ENCODE measurements at places on chromosomes 12 and 14.

DNA sequence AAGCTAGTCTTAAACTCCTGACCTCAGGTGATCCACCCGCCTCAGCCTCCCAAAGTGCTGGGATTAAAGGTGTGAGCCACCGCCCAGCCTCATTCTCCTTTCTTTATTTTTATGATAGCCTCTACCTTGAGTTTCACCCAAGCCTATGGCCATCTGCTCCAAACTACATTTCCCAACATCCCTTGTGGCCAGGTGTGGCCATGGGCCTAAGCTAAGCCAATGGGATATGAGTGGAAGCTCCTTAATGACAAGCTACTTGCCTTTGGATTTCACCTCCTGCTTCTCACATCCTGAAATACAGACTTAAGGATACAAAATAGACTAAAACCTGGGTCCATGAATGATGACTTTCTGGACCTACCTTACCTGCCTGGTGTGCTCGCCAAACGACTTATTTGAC lies 46.2 kb downstream of the DPF3 start:
- DNase-seq = no peak

DNA sequence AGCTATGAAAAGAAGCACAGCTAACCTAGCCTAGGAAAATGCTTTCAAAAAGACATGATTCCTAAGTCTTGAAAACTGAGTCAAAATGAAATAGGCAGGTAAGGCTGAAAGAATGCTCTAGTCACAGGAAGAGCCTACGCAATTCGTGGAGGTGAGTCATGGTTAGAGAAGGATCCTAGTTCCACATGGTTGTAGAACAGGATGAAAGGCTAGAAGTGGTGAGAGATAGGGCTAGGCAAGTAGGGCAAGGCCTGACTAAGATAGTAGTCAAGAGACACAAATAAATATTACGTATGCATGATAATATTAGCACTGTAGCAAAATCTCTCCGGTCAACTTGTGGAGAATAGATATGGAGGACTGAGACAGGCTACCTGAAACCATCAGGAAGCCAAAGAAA lies 47.2 kb downstream of the PLCZ1 start:
- DNase-seq = no peak

DNA sequence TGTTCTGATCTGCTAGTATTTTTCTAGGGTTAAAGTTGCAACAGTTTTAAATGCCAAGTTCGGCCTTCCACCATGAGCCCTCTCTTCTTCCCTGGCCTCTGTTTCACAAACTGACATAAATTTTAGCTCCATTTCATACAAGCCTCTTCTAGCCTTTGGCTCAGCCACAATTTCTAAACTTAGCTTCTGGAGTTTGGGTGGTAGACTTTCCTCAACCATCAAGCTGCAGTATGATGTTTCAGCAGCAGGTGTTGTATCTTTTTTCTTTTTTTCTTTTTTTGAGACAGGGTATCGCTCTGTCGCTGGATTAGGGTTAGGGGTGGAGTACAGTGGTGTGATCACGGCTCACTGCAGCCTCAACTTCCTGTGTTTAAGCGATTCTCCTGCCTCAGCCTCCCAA lies 29.4 kb downstream of the SETD3 start:
- DNase-seq = no peak

GRCh38 chr12:22569253-22569652 lies 24.9 kb upstream of the C2CD5 start:
- DNase-seq = no peak

DNA sequence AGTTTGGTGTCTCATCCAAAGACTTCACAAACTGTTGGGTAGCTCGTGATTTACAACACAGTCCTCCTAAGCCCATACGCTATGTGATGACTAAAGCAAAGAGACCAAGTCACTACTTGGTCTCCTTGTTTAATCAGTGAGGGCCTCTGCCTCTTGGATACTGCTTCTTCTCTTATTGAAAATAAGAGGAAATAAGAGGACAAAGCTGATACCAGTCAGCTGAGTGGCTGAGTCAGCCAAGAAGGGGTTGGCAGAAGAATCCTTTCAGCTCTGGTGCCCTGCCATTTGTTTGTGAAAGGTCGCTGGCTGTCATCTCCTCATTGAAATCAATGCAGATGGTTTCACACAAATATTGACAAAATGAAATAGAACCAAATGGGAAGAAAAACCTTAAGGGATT lies 67.5 kb upstream of the SLC35F4 start:
- DNase-seq = no peak

- no peak for DNase-seq
These were observed 2.4 kb downstream of the MYL6B start for GRCh38 chr12:56154818-56155217.

- DNase-seq = no peak
These were observed 5.7 kb downstream of the DNAJC22 start for GRCh38 chr12:49352351-49352750.

GRCh38 chr12:9796971-9797370 lies 30.3 kb upstream of the KLRF1 start:
- DNase-seq = no peak

GRCh38 chr14:63435838-63436237 lies 107.3 kb downstream of the PPP2R5E start:
- DNase-seq = no peak

- DNase-seq = no peak
These were observed 67.5 kb downstream of the DNAH10 start for GRCh38 chr12:123829561-123829960.

- DNase-seq = no peak
These were observed 11.9 kb upstream of the TMEM119 start for GRCh38 chr12:108609537-108610335.

GRCh38 chr14:21033133-21033698 lies 1.4 kb downstream of the RNASE13 start:
- no peak for DNase-seq

- DNase-seq = no peak
These were observed 1.9 kb downstream of the NT5DC3 start for GRCh38 chr12:103839103-103839502.

- DNase-seq = no peak
These were observed 345.6 kb downstream of the PAWR start for GRCh38 chr12:79344855-79345847.

GRCh38 chr14:68539241-68539737 lies 253.6 kb downstream of the ZFP36L1 start:
- no peak for DNase-seq

GRCh38 chr14:63288853-63289252 lies 29.9 kb downstream of the GPHB5 start:
- no peak for DNase-seq

- DNase-seq = peak; percentile 77
These were observed 1.4 kb downstream of the BAZ1A start for GRCh38 chr14:34873589-34874385.

DNA sequence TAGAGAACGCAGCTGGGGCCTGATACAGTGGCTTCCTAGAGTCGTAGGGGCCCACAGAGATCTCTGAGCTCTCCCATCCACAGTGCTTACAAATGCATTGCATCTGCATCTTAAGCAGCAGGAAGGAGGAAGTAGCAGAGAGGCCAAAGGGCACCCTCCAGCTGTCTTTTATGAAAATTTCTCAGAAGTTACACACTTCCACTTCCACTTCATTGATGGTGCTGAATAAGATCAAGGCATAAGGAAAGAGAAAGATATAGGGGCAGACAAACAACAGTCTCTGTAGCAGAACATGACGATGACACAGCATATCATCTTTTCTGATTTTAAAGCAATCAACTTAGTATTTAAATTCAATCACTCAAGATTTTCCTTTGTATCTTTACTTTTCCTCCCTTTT lies 51.6 kb upstream of the ABCC9 start:
- DNase-seq = no peak

- DNase-seq = no peak
These were observed 4.7 kb downstream of the CISTR start for GRCh38 chr12:53747095-53747494.

DNA sequence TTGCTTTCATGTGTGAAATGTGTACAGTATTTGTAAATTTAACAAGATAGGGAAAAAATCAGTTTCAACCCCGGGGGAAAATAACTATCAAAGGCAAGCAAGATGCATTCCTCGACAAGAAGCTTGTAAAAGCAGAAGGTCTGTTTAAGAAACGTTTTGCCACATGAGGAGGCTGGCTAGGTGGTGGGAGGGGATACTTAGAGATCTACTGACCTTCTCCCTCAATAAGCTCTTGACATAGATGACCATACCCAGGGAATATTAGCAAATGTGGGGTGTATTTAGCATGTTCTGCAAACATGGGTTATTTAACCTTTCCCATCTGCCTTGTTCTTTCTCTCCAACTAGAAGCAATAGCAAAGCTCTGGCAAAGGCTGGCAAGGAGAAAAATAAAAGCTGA lies 4.9 kb downstream of the PTCSC3 start:
- no peak for DNase-seq

GRCh38 chr14:74584951-74585350 lies 27.1 kb downstream of the LTBP2 start:
- no peak for DNase-seq

GRCh38 chr12:51326698-51327439 lies 2.9 kb upstream of the BIN2 start:
- DNase-seq = no peak

- no peak for DNase-seq
These were observed 25.4 kb downstream of the CGRRF1 start for GRCh38 chr14:54535126-54535525.

- DNase-seq = no peak
These were observed 23.7 kb downstream of the SEL1L start for GRCh38 chr14:81509838-81510452.

DNA sequence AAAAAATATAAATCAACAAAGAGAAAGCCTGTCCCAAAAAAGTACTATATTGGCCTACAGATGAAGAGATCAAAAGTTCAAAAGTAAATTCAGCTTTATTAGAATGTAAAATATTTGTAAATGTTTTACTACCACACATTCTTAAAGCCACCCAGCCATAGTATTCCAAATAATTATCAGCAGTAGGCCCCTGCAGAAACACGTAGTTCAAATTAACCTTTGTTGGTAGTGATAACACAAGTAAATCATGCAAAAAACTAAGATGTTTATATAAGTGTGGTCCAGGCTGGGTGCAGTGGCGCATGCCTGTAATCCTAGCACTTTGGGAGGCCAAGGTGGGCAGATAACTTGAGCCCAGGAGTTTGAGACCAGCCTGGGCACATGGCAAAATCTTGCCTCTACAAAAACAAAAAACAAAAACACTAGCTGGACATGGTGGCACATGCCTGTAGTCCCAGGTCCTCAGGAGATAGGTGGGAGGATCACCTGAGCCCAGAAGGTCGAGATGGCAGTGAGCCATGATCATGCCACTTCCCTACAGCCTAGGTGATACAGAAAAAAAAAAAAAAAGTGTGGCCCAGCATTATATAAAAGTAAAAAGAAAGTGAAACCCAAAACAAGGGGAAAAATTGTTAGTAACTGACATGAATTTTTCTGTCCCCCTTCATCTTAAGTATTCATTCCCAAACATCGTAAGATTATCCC lies 17.9 kb downstream of the SPTLC2 start:
- no peak for DNase-seq

GRCh38 chr14:100822013-100822412 lies 3.9 kb upstream of the MEG3 start:
- no peak for DNase-seq

GRCh38 chr14:66445936-66446335 lies 40.2 kb upstream of the CCDC196 start:
- no peak for DNase-seq

GRCh38 chr12:29428633-29429032 lies 47.7 kb upstream of the ERGIC2 start:
- DNase-seq = no peak

DNA sequence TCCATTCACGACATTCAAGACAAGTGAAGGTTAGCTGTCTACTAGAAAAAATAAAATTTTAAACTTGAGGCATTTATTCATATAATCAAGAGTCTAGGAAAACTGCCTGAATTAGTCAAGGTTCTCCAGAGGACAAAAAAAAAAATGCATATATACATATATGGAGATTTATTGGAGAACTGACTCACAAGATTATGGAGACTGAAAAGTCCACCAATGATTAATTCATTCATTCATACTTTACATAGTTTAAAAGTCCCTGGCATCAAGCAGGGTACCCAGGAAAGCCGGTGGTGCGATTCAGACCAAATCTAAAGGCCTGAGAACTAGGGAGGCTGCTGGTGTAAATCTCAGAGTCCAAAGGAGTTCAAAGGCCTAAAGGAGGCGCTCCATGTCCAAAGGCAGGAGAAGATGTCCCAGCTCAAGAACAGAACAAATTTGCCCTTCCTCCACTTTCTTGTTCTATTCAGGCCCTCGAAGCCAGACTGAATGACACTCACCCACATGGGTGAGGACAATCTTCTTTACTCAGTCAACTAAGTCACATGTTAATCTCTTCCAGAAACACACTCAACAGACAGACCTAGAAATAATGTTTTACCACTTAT lies 64.3 kb downstream of the ANKS1B start:
- no peak for DNase-seq

GRCh38 chr12:132561427-132562156 lies 48.8 kb downstream of the LRCOL1 start:
- peak; percentile 8 for DNase-seq

GRCh38 chr12:79661629-79662028 lies 29.1 kb downstream of the PAWR start:
- DNase-seq = no peak

- no peak for DNase-seq
These were observed 54.6 kb upstream of the STON2 start for GRCh38 chr14:81454572-81455218.

DNA sequence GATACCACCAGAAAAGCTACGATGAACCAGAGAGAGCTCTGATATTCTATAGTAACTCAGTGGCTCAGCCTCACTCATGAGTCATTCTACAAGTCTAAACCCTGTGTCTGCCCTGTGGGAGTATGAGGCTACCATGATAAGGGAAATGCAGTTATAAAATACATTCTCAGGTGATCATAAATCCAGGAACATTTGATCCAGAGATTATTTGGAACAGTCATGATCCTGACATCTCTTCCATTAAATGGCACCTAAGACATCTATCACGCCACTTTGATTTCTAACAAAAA lies 202.6 kb upstream of the RASSF8 start:
- no peak for DNase-seq

DNA sequence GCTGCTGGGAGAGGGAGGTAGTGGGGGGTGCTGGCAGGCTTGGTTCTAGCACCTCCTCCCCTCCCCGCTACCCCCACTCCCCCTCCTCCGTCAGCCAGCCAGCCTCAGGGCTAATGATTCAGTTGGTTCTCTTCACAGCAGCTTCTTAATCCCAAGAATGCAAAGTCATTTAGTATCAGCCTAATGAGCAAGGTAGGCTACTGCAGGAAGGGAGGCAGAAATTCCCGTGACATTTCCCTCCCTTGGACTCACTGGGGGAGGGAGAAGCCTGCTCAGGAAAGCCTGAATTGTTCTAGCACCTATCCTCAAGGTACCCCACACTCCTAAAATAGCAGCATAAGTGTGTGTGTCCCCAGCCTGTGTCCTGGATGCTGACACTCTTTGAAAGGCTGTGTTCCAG lies 29.8 kb downstream of the ITPK1 start:
- DNase-seq = no peak

DNA sequence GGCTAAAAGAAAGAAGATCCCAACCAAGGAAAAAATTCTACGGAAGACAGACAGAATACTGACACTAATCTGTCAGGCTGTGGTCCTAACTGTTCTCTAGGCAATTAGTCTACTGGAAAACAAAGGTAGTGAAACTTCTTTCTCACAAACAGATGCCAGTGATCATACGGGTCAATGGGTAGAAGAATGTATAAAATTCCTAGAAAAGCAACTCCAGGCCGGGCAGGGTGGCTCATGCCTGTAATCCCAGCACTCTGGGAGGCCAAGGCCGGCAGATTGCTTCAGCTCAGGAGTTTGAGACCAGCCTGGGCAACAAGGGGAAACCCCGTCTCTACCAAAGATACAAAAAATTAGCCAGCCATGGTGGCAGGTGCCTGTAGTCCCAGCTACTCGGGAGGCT lies 64.8 kb downstream of the HECTD4 start:
- no peak for DNase-seq

- no peak for DNase-seq
These were observed 142.7 kb upstream of the SYT1 start for GRCh38 chr12:78721906-78722305.

Data from stimulated activated CD4-positive, alpha-beta T cell treated with anti-CD3 and anti-CD28 coated beads, Interleukin-4, amount 100 ng/mL, for 48 hours (primary cell).